NCI-H345 (cell line): ENCODE measurements at places on chromosomes 6 and 20.

- peak; percentile 36 for DNase-seq
Observed at GRCh38 chr6:97626671-97627441, 343.8 kb upstream of the MMS22L start.

- peak; percentile 85 for DNase-seq
Observed at GRCh38 chr6:168370310-168370991, 50.9 kb upstream of the DACT2 start.

- no peak for DNase-seq
Observed at GRCh38 chr6:101195588-101195987, 197.9 kb upstream of the GRIK2 start.

DNA sequence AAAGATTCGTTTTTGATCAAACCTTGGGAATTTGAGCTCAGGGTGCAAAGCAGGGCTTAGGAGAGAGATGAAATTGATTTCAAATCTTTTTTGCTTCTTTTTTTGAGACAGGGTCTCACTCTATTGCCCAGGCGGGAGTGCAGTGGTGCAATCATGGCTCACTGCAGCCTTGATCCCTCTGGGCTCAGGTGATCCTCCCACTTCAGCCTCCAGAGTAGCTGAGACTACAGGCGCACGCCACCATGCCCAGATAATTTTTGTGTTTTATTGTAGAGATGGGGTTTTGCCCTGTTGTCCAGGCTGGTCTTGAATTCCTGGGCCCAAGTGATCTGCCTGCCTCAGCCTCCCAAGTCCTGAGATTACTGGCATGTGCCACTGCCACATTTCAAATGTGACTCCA, 58.7 kb downstream of the DOK5 start:
- DNase-seq, result no peak

DNA sequence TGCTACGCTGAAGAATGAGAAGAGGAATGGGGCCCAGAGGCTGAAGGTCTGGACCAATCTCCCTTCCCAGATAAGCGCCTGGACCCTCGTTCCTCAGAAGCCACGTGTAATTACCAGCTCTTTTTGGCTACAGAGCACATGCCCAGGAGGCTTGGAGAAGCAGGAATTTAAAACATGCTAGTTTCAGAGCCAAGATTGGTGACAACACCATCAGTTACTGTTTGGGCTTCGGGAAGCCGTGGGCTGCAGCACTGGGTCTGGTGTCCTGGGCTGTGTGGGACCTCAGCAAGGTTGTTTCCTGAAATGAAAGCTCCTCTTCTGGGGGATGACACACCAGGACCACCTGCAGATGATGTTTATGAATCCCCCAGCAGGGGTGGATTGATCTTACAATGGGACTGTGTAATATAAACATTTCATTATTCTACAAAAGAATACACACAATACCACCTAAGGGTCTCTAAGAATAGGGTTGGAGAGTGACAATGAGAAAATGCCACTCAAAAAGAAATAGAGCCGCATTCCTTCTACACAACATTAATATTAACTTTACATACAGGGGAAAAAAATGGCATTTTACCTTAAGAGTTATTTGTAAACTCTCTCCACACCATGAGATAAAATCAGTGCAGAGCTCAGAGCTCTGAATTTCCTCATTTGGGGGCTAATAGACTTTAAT, 207.8 kb upstream of the FOXQ1 start:
- no peak for DNase-seq

DNA sequence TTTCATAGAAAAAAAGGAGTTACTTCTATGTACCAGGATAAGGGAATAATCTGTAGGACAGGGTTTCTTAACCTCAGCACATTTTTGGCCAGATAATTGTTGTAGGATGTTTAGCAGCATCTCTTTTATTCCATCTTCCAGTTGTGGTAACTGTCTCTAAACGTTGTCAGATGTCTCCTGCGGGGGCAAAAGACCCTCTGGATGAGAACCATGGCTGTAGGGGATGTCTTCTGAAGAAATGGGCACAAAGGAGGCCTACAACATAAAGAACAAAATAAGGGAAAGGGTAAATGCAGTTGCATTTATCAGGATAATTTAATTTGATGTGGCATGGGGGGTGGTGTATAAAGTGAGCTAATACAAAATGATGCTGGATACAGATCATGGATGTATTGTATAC, 4.1 kb upstream of the FBXO5 start:
- DNase-seq, result no peak

DNA sequence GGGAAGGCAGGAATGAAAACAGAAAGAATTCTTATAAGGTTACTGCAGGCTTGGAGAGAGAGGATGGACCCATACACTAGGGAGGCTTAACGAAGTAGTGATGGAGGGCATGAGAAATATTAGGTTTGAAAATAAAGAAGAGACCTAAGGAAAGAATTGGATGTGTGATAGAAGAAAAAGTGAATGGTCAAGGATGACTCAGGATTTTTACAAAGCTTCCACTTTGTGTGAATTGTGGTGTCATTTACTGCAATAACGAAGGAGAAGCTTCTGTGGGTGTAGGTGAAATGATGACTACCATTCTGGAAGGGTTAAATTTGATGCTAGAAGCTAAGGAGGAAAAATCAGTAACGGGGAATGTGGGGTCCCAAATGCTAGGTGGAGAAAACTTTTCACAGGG, 191.2 kb downstream of the UTRN start:
- no peak for DNase-seq

GRCh38 chr6:45278367-45278766, 49.8 kb upstream of the RUNX2 start:
- DNase-seq, result no peak

DNA sequence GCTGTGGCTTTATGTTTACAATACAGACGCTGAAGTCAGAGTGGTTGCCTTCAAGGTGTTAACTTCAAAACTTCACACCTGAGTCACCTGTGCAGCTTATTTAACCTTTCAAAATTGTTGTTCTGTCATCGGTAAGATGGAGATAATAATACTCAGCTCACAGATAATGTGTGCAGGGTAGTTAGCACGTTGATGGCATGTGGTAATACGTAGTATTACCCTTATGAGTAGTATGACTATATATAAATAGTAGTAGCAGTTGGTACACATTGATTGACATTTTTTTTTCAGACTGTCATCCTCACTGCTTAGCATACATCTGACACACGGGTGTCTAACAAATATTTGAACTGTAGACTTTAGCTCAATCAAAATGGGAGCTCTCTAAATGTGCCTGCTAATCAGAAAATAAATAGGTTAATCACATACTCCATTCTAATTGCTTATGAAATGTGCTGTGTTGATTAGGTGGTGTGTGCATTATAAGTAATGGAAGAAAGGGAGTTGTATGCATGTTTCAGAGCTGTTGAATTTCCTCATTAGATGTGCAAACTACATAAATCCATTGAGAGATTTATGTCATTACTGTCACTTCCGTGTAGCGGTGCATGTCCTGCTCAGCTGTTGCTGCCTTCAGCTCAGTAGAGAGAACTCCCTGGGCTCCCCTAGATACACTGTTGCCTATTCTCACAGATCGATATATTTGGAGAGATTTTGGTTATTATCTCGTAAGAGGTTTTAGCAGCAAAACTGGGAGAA, 11.2 kb upstream of the MROH8 start:
- DNase-seq, result no peak

GRCh38 chr6:151141685-151142084, 98.1 kb upstream of the AKAP12 start:
- no peak for DNase-seq

DNA sequence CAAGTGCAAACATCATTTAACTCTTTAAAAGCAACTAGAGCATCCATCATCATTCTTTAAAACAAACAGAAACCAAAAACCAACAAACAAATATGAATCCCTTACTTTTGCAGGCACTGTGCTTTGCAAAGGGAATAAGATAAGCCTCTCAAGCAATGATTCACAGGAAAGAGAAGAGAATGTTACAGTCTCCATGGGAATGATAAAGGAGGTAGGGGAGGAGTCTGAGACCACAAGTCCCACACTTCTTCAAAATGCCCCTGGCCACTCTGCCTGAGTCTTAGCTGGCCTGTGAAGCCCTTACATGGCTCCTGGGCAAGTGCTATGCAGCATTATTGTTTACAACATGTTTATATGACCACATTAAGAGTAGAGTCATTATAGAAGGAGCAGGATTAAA, 257.7 kb upstream of the MARCKS start:
- DNase-seq, result no peak

- no peak for DNase-seq
Observed at GRCh38 chr6:14543971-14544585, 426.5 kb downstream of the CD83 start.

GRCh38 chr6:170371588-170371987, 65.0 kb downstream of the FAM120B start:
- DNase-seq, result no peak

- no peak for DNase-seq
Observed at GRCh38 chr6:170056278-170056711, 234.6 kb downstream of the DLL1 start.
